Aorta (tissue), 5 donors: ENCODE measurements at places on chromosomes 11 and 22. TPM values are rescaled to one million over a fixed set of nuclear protein-coding genes. Genes with fewer than 3 reads are reported as not detected.

The PRSS23 gene
- 245 TPM for total RNA-seq

The PATE2 gene
- total RNA-seq = not detected

The MYOD1 gene
- not detected for total RNA-seq

The GLYATL2 gene
- 0.24 TPM for total RNA-seq

The C11orf52 gene
- total RNA-seq = 2.7 TPM

The ACRV1 gene
- total RNA-seq = not detected

The PDGFD gene
- 66.5 TPM for total RNA-seq

The POU2F3 gene
- total RNA-seq = not detected

The EMID1 gene
- 1.2 TPM for total RNA-seq

The IGSF9B gene
- total RNA-seq = 59.7 TPM

The MS4A15 gene
- not detected for total RNA-seq

The LARGE2 gene
- 0.45 TPM for total RNA-seq

The SIK3 gene
- total RNA-seq = 64.2 TPM

The CEND1 gene
- total RNA-seq = not detected

The ASCL2 gene
- 1.4 TPM for total RNA-seq

The FOLH1 gene
- 1.9 TPM for total RNA-seq

The JRKL gene
- total RNA-seq = 13.7 TPM

The SCGB1A1 gene
- not detected for total RNA-seq

The CALCB gene
- 0.16 TPM for total RNA-seq

The CASP5 gene
- 2.0 TPM for total RNA-seq

The FGF19 gene
- not detected for total RNA-seq
